Osteocyte (in vitro differentiated cells): ENCODE measurements at places on chromosomes 11 and 22. TPM values are rescaled to one million over a fixed set of nuclear protein-coding genes. Genes with fewer than 3 reads are reported as not detected.

DNA sequence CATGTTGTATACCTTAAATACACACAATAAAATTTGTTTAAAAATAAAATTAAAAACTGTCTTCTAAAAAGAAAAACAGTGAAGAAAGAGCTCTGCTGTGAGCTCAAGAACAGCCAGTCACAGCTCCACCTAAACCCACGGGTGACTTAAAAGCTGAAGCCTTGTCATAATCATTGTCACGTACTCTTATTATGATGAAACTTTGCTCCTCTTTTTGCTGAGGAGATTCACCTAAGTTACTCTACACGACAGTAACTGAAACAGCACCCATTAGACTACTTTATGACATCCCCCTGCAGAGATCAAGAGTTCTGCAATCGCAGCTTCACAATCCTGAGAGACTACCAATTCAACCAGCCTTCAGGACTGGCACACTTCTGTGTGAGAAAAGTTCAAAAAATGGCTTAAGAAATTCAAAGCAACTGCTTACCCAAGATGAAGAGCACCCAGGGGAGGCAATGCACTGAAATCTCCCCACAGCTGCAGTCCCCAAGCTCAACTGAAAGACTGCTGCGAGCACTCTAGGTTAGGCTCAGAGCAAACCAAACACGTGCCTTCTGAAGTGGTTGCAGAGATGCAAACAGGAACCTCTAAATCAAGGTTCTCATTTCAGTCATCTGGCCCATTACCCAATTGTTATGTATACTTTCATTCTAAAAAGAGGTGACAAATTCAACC is at the start of gene JAML:
JAML (minus strand) TSS at position 501 of the 678 bp plus-strand sequence. CDS start 10,145 bp downstream, outside the sequence.
- H3K36me3 ChIP-seq: no peaks in the 10 kb centered on the region
- H3K4me1 ChIP-seq: no peaks in the 10 kb centered on the region
- H3K27me3 ChIP-seq: peaks cover 40% of the 10 kb centered on the region
- no peak for DNase-seq

Gene CRYBB1
- total RNA-seq: not detected in 2 replicates

GRCh38 chr11:69387409-69387885 is 93.5 kb downstream of the MYEOV start:
- DNase-seq: no peak
- H3K4me1 ChIP-seq: no peaks in the 10 kb centered on the region
- H3K36me3 ChIP-seq: peaks cover 4% of the 10 kb centered on the region
- no peak overlapping the region for H3K4me3 ChIP-seq

Gene LRRC74B
- not detected in 2 replicates for total RNA-seq

DNA sequence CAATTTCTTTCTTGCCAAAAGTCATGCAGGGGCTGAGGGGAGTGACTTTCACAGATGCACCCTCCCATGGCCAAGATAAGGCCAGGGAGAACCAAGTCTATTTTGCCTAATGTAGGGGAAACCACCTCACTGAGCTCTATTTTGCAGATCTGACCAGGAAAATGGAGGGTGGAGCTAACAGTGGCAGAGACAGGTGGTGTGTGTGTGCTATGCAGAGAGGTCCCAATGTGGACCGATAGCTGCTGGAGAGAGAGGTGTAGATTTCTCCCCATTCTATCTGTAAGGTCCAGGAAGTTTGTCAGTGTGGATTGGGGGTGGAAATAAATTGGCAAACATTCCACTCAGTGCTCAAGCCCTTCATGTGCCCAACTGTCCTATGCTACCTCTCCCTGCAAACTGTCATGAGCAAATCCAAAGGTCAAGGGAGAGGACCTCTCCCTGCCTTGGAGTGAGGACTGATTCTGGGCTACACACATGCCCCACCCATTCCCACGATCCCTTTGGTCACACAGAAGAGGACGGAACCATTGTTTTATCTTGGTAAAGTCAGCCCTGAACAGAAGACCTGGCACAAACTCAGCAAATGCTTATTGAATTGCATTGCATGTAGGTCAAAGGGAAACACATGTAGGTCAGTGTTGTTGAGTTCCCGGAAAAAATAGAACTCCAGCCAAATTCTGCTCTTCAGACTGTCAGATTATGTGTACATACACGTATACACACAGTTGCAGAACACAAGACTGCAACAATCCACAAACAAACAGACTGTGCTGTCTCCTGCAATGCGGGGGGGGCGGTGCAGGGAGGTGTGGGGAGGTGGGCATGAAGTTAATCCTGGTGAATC is 65.9 kb downstream of the C11orf58 start:
- DNase-seq: no peak
- peaks cover 13% of the 10 kb centered on the region for H3K36me3 ChIP-seq
- no peak overlapping the region for H3K27ac ChIP-seq
- H3K27me3 ChIP-seq: no peaks in the 10 kb centered on the region

Gene OR2AG1
- not detected in 2 replicates for total RNA-seq

Gene AIFM3
- 0.65 and 0.99 TPM in 2 replicates for total RNA-seq
